ENCODE measurements at places on chromosomes 7 and 10. TPM values are rescaled to one million over a fixed set of nuclear protein-coding genes. Genes with fewer than 3 reads are reported as not detected.

- no peak for DNase-seq
Observed at GRCh38 chr10:1158066-1158465, 101.9 kb downstream of the WDR37 start.

DNA sequence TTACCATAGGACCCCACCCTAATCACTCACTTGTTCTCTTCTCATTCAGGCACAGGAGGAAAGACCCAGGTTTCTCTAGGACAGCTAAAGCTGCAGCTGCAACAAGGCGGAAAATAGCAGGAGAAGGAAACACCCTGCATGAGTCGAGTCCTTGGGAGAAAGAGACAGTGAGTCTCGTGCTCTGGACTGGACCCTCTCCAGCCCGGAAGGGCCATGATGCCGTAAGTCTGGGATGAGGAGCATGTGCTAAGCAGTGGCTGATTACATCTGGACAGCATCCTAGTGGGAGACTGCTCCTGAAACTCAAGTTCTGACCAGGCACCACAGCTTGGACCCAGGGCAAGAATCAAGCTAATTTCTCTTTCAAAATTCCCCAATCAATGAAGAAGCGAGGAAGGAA is 39.4 kb downstream of the FBXW4 start:
- no peak for DNase-seq

- DNase-seq, result no peak
Observed at GRCh38 chr10:43928425-43928968, 279.8 kb upstream of the ZNF32 start.

DNA sequence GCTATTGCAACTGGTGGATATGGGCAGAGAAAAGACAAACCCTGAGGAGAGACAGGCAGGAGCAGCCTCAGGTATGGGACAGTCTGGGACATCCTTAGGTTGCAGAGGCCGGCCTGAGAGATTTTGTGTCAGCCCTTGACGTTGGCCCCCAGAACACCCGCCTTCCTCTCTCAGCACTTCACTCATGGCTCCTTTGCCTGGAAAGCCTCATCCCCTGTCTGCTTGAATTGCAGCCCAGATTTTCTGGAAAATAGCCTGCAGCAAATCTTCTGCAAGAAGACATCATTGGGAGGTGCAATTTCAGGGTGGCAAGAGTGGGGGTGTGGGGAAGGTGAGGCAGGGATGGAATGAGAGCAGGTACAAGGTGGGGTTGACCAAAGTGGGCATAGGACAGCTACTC is 2.2 kb upstream of the FRMD4A start:
- no peak for DNase-seq

- DNase-seq, result no peak
Observed at GRCh38 chr10:48739170-48739569, 54.5 kb downstream of the WDFY4 start.

DNA sequence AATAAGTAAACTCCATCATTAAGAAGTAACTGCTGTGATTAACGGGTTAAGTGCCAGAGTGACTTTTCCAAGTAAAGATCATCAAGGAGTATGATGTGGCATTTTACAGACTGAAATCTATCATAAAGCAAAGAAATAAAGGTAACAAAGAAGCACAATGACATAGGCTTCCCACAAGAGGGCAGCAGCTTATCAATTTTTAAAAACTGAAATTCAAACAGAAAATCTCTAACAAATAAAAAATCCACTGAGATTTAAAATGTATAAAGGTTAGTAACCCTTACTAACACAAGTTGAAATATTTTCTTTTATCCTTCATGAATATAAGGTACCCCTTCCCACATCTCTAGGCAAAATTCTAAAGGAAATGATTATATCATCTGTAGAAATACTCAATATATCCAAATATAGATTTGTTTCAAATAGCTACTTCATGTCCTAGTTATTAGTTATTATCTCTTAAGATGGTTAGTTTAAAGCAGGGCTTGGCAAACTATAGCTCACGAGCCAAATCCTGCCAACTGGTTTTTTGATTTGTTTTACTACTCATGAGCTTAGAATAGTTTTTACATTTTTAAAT is 29.2 kb downstream of the FAM3C start:
- DNase-seq, result no peak

DNA sequence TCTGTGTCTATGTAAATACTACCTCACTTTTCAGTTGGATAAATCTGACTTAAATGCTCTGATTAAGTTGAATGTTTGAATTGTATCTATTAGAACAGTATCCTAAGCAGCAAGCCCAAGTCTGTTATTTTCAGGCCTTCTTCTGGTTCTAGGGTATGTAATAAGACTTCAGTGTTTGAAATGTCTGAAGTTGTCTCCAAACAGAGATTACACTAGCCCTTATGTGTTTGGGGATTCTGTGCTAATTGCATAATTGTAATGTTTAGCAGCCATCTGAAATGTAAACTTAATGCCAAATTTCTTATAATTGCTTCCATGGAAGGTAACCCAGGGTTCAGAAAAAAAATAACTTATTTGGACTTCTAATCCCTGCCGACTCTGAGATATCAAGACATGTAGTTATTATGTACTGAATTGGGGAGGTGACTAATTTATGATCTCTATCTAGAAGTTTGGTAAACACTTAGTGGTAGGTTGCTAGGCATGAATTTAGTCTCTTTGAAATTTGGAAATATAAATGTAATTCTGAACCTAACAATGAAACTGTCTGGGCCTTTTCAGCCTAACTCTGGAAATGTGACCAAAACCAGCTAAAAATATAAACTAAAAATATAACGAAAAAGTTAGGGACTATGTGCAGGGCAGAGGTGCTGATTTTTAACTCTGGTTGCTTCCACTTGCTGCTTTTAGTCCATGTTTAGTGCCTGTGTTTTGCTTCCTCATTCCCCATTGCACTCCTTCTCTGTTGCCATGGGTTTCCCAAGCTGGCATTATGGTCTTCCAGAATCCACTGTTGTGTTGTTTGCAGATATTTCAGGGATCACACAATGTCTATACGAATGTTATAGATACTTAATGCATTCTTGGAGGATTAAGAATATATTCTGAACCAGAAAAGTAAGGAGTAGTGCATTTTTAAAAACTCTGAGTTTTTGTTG is 54.8 kb downstream of the MCU start:
- DNase-seq, result no peak

SPDYE2B gene
- total RNA-seq, result not detected

DNA sequence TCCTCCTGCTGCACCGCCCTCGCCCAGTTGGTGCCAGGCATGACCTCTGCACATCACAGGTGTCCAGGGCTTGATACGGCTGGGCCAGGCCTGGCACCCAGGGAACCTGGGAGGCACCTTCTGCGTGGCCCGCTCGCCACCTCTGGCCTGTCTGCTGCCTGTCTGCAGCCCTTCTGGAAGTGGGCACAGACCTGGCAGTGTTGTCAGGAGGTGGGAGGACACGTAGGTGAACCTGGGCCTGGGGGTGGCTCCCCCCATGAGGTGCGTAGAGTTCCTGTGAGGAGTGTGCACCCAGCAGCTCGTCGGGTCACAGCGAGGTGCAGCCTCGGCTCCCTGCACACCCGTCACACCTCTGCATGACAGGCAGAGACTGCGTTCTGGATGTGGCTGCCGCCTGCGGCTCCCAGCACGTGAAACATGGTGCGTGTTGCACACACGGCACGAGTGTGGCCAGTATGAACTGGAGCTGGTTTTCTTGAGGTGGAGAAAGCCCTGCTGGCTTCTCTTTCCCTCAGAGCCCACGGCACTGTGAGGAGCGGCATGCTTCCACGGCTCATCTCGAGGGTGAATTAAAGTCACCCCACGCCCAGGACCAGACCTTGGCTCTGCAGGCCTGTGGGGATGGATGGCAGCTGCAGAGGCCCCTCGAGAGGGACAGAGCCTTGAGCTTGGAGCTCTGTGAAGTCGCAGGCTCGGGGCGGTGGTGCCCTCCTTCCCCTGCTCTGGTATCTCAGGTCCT is 24.8 kb downstream of the INPP5A start:
- DNase-seq, result no peak

PAPOLB gene
- 0.13 TPM for total RNA-seq

DNA sequence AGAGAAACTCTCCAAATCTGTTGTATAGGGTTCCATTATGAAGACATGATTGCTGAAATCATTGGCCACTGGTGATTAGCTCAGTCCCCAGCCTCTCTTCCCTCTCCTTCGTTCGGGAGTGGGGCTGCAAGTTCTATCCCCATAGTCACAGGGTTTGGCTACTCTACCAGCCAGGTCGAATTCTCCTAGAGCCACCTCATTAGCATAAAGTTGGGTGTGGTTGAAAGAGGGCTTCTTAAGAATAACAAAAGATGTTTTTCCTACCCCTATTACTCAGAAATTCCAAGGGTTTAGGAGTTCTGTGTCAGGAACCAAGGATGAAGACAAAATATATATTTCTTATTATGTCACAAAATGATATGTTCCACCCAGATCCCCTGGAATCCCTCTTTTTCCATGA is 166.2 kb upstream of the YAE1 start:
- peak; percentile 48 for DNase-seq
